Stimulated activated CD8-positive, alpha-beta memory T cell treated with anti-CD3 and anti-CD28 coated beads, Interleukin-4, amount 100 ng/mL, for 48 hours (primary cell): ENCODE measurements at places on chromosomes 1 and 21.
A peak's percentile ranks its signal among the peaks of the same experiment; 100 is the strongest.

GRCh38 chr1:53959664-53960250 is 13.6 kb downstream of the LRRC42 start:
- DNase-seq: no peak

- peak; percentile 74 for DNase-seq
Measured at GRCh38 chr1:115138973-115139372, 49.7 kb upstream of the TSPAN2 start.

DNA sequence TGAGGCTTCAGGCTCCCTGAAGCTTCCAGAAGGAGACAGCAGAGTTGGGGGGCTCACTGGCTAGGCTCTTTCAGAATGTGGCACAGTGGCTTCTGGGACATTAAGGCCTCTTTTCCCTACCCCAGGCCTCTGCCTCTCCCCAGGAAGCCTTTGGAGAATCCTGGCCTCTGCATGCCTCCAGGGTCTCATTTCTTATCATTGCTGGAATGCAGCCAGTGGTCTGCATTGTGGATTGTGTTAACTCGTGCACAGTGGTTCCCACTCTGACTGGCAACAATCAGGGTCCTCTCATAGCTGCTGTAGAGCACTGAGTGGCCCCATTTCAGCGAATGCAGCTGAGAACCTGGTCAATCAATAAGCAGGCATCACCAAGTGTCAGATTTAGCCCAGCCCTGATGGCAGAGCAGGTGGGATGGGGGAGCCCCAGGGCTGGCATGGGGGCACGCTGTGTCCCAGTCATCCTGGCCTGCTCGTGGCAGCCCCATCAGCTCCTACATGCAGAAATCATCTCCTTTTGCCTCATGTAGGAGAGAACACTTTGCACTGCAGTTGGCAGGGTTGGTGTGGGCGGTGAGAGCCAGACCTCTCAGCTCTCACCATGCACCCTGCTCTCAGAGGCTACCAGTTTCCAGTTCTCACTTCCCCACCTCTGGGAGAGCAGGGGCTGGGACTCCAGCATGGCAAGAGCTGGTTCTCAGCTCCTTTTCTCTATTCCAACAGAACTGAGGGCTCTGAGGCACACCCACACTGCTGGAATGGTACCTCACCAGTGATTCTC is 13.4 kb downstream of the ADORA1 start:
- DNase-seq: no peak

DNA sequence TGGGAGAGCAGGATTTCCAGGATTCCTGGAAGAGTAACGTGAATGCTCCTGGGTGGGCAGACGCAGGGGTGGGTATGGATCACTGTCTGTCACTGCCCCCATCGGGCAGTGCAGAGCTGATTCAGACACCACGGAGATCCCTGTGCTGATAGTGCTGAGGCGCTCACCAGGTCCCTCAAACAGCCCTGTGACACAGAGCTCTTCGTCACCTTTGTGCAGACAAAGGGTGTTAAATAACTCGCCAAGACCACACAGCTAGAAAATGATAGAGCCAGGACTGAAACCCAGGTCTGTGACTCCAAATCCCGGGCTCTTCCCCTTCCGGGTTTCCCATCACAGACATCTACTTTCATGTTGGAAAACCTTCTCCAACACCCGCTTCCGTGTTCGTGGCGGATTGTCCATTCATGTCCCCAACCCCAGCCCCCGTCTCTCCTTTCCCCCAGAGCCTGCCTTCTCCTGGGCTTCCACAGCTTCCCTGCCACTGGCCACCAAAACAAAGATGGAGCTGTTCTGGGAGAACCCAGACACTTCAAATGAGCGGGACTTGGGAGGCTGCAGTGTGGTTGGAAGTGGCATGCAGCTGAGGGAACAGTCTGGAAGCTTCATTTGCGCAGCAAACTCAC is 2.6 kb downstream of the EFHD2 start:
- DNase-seq: peak; percentile 77

DNA sequence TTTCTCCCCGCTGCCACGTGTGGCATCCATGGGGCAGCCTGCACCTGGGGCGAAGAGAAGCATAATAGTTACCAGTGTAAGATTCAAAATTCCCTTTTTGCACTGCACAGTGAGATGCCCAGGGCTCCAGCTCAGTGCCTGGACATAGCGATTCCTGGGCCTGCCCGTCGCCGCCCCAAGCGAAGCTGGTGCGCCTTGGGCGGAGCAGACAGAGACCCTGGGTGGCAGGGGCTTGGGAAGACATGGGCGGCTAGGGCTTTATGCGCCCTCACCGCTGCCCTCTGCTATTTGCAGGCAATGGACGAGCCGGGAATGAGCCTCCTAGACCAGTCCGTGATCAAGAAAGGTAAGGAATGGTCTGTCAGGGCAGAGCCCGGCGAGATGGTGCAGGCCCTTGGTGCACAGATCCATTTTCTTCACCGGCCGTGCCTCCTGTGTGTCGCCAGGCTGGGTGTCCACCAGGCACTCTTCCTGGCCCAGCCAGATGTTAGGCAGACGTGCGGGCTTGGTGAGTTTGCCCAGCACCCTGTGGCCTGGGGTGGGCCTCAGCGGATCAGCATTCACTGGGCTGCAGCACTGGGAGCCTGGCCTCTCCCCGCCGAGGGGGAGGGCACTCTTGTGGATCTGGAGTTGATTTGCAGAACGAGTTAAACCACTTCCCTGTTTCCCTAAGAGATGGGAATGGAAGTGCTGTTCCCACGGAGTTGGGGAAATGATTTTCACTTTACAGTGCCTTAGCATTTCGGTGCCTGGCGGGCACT is 1.7 kb downstream of the TFAP2E start:
- DNase-seq: no peak

- no peak for DNase-seq
Measured at GRCh38 chr1:84749427-84749826, 59.2 kb upstream of the SSX2IP start.

GRCh38 chr21:36640721-36641244 is 58.1 kb upstream of the SIM2 start:
- DNase-seq: no peak

DNA sequence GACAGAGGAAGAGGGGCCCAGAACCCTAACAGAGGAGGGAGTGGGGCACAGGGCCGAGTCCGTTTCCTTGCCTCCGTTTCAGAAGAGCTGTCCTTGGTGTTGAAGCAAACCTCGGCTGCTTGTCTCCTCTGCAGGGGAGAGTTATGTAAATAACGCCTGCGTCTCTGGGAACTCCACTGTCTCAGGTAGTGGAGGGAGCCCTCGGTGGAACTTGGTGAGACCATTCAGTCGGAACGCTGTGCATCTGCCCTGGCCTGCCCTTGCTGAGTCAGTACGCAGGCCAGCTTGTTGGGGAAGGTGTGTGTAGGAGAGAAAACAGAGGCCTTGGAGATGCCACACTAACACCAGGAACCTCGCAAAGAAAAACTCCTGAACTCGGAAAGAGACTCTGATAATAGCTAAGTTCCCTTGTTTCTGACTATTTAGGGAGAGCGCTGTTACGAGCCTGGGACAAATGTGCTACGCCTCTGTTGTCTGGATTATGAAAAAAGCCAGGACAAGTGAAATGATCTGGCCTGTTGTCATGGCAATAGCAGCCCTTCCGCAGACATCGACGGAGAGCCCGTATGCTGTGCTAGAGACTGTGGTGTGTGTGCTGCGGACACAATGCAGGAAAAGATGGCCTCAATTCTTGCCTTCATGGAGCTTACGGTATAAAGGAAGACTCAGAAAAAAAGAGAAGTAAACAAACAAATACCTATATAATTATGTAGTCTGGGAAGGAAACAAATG is 94.6 kb upstream of the AKT3 start:
- no peak for DNase-seq
